ENCODE measurements at places on chromosomes 7 and 10. TPM values are rescaled to one million over a fixed set of nuclear protein-coding genes. Genes with fewer than 3 reads are reported as not detected.

MKX gene
- total RNA-seq: not detected

ATOH7 gene
- 0.88 TPM for total RNA-seq

ABCB1 gene
- 12.4 TPM for total RNA-seq

STAG3 gene
- total RNA-seq: 0.35 TPM

IGF2BP3 gene
- 110 TPM for total RNA-seq

DNA sequence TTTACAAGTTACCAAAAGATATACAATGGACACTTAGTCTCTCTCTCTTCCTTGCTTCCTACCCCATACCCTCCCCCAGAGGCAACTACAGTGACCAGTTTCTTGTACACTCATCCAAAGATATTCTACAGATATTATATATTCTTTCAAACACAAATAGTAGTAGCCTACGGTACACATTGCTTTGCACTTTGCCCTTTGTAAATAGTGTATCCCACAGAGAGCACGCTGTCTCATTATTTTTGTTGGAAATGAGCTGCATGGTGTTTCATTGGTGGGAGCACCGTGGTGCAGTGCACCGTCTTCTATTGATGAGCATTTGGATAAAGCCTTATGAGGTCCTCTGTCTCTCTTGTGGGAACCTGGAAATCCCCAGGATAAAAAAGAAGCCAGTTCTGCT lies 24.2 kb downstream of the STRA8 start:
- DNase-seq: no peak

- DNase-seq: peak; percentile 44
These were observed 74.0 kb downstream of the WNT2 start for GRCh38 chr7:117248829-117249228.

GRCh38 chr7:39589323-39590111 lies 23.3 kb downstream of the YAE1 start:
- peak; percentile 99 for DNase-seq

DNA sequence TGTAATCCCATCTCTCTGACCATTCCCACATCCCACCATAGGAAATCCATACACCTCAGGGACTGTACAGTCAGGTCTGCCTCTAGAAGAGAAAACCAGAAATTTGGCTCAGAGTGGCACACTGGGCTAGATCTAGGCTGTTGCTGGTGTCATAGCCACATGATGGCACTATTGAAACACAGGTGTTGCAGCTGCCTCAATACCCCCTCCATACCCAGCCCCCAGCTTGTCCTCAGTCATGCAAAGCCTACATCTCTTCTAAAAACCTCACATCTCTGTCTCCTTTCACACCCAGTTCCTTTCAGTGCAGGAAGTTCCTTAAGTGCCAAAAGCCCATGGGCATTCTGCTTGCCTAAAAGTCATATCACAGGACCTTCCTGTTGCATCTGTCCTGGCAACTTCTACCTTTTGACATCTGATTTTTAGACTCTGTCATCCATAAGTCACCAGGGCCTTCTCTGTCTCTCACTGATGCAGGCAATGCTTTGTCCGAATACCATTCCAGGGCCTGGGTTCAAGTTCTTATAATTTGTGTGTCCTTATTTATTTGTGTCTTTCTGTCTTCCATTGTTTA lies 27.0 kb upstream of the HIBADH start:
- DNase-seq: peak; percentile 52

DNA sequence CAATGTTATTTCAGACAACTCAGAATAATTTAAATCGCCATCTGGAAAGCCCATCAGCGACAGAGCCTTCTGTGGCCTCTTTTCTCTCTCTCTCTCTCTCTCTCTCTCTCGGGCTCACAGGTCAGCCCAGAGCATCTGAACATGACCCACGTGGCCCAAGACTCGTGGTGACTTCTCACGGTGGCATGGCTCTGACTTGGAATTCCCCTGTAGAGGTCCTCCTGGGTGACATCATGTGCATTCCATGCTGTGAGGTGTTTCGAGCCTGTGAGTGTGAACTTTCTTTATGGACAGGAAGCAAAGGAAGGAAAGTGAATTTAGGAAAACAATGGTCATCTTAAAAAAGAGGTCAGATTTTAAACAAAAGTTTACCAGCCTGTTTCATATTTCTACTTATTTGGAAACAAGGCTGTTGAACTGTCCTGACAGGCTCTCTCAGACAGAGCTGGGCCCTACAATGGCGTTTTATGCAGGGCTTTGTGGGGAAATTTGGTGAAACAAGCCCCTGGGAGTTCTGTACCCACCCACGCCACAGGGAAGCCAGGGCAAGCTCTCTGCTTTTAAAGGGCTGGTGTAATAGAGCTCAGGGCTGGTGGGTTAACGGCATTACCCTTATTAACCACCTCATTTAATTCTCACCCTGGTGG lies 359.7 kb upstream of the ZNF32 start:
- DNase-seq: peak; percentile 61

DNA sequence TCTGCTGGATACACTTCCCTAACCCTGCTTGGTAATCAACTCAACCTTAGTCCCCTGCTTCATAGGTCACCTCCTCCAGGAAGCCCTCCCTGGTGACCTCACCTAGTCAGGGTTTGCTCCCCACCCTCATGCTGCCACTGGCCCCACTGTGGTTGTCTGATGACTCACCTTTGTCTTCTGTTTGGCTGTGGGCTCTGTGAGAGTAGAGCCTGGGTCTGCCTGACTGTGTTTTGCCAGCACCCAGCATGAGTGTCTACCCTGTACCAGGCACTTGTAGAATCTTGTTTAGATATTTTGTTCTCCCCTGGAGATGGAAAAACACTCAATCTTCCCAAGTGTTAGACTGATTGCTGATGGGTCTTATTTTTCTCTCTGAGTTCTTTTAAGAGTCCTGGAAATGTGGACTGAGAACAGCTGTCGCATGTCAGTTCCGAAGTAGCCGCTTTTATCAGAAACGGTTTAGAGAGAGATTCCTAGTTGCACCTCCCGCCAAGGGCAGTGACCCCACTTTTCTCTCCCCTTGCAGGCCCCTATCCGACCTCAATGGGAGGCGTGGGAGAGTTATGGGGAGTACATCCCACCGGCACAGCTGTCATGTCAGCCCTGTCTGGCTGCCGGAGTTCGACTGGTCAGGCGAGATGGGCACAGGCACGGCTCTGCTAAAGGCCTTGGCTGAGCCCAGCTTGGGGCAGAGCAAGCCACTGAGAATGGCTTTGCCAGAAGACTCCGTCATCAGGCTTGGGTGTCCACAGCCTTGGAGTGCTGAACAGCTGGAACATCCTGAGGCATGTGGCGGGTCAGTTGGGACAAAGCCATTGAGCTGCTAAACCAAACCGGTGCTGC lies 134.3 kb downstream of the GRK5 start:
- DNase-seq: peak; percentile 41
